ENCODE measurements at places on chromosomes 11 and 22. TPM values are rescaled to one million over a fixed set of nuclear protein-coding genes. Genes with fewer than 3 reads are reported as not detected.

The SUSD2 gene
- 0.20 TPM for total RNA-seq

DNA sequence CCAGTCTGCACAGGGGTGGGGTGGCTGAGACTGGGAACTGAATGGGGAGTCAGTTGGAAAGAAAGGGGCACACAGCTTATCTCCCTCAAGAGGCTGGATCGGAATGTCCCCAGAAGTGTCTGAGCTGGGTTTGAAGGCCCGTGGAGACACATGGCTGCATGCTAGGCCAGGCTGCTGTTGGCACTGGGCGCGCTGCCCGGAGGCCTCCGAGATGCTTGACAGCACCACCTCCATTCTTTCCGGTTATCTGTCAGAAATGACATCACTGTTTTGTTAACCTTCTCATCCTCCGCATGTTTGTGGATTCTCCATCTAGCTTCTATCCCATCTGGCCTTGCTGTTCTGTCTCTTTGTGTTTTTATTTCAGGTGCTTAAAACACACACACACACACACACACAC, 85.5 kb downstream of the APIP start:
- DNase-seq: no peak

The SCARF2 gene
- 22.3 TPM for total RNA-seq

GRCh38 chr11:122746611-122747244, 91.2 kb downstream of the UBASH3B start:
- DNase-seq: no peak

GRCh38 chr22:26949193-26949592, 291.8 kb downstream of the MIAT start:
- DNase-seq: peak; percentile 6

The FAM180B gene
- total RNA-seq: not detected

DNA sequence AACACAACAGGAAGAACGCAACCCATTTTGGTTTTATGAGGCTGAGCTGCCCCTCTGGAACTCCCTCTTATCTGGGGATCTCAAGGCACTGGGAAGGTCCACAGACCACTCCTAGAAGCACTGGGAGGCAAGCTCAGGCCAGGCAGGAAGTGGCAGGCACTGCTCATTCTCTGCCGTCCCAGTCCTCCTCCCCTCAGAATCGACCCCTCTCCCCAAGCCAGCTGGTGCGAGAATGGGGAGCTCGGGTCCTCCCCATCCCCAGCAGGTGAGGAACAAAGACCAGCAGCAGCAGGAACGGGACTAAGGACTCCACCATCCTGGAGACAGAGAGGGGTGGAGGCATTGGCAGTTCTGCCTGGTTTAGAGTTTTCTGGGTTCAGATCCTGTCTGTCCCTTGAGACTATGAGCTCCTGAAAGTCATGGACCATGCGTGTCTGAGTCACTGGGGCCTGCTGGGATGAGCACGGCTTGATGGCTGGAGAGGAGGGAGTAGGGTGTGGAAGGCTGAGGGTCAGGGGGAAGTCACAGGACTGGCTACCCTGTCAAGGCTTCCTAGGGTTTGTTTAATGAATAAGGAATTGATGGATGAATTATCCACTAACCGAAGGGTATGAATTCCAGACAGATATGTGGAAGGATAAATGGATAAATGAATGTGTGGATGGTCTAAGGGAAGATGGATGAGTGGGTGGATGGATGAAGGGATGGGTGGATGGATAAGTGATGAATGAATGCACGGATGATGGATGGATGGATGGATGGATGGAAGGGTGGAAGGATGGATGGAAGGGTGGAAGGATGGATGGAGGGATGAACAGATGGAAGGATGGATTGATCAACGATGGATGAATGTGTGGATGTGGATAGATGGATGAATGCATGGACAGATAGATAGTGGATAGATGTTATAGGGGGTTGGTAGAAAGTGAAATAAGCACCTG, 6.4 kb downstream of the MYEOV start:
- DNase-seq: peak; percentile 88

DNA sequence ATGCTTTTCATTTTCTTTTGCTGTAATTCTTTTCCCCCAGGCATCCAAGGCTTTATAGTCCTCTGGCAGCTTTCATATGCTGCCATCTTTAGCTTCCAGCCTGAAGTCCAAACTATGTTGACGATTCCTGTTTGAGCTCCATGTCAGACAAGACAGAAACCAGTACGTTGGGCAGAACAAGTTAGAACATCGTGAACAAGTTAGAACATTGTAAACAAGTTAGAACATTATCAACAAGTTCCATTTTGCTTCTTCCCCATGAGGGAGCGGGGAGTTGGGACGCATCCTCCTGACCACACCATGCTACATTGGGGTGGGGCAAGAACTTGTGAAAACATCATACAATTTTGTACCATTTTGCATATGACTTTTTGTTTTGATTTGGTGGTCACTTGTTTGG, 23.9 kb downstream of the GLB1L2 start:
- no peak for DNase-seq

DNA sequence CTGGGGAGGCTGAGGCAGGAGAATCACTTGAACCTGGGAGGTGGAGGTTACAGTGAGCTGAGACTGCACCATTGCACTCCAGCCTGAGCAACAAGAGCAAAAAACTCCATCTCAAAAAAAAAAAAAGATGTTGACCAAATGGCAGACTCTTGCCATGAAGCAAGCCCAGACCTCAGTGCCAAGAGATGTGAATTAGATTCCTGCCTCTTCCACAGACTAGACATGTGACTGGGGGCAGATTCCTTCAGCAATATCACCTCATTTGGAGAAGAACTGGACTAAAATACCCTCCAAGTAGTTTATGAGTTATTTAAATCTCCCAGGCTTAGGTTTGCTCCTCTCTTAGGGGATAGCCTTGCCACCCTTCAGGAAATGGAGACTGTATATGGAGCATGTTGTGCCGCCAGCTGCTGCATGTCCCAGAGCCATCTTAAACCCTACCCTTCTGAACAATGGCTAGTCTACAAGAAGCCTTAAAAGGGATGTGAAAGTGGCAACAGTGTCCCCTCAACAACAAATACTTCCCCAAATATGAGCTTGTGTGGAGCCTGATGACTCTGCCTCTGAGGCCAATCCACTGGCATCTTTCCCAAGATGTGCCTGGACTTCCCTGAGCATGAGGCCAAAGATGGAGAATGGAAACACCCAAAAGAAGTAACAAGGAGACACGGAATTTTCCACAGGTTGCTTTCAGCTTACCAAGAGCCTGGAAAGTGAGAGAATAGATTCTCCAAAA, 763 bp upstream of the MS4A7 start:
- no peak for DNase-seq

DNA sequence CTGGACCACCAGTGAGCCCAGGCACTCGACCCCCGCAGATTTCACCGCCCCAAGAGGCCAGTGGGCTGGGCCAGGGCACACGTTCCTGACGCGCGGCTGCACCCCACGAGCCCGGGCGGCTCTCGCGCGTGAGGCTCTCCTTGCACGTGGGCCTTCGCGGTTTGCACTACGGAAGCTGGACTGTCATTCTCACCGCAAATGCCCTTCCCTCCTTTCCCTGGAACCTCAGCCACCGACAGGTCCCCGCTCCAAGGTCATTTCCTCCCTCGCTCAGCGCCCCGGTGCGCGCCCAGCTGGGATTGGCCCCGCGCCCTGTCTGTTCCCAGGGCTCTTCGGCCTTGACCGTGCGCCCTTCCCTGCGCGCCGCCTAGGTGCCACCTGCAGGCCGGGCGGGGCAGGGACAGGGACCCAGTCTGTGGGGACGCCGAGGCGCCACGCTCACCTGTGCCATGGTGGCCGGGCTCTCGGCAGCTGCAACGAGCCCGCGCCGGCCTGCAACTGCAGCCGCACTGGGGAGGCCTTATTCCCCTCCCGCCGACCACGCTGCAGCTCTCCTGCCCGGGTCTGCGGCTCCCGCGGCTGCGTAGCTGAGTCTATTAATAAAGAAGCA, 2.1 kb upstream of the CPT1A start:
- no peak for DNase-seq

GRCh38 chr22:23054531-23055257, 15.6 kb upstream of the GNAZ start:
- DNase-seq: no peak

DNA sequence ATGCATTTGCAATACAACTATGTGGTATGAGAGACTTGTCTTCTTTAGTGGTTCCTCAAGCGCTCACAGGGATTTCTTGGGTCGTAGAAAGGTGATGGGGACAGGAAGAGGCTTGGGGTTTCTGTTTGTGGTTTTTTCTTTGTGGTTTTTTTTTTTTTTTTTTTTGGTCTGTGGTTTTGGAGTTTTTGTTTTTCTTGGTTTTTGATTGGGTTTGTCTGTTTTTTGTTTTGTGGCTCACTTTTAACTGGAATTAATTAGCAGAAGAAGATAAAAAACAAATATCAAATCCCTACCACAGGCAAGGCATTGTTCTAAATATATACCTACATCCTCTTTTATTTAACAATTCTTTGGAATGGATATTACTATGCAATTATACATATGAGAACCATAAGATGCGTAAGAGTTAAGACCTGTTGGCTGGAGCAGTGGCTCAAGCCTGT, 5.5 kb downstream of the TTC28 start:
- DNase-seq: no peak

- no peak for DNase-seq
Measured at GRCh38 chr11:34168642-34169420, 63.4 kb downstream of the NAT10 start.

The PKDREJ gene
- not detected for total RNA-seq

DNA sequence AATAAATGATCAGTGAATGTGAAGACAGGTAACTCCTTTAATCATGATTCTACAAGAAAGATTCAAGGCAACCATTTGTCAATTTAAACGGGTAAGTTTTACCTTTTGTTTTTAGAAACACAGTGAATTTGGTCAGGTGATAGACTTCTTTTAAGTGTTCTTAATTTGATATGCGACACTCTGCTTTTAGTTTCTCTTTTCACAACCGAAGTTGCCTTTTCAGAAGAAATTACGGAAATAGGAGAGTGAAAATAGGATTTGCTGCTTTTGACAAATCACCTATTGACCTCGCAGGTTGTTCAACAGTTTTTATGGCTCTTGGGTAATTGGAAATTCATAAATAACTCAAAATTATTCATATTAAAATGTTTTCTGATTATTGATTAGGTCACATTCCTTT, 142.1 kb downstream of the CNTN5 start:
- DNase-seq: no peak

DNA sequence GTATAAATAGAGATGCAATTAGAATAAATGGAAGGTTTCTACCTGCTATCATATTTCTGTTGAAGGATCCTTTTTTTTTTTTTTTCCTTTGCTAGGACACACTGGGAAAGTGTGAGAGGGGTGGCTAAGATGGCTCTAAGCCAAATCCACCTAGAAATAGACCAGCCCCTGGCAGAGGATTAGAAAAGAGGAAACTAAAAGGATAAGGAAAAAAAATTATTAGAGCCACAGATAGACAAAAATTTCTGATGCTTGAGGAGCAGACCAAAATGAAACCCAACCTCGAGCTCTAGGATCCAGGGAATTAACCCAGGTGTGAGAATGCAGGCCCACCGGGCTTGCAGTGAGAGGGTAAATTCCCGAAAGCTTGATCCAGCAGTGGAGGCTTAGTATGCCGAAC, 262.3 kb downstream of the CADM1 start:
- DNase-seq: no peak

DNA sequence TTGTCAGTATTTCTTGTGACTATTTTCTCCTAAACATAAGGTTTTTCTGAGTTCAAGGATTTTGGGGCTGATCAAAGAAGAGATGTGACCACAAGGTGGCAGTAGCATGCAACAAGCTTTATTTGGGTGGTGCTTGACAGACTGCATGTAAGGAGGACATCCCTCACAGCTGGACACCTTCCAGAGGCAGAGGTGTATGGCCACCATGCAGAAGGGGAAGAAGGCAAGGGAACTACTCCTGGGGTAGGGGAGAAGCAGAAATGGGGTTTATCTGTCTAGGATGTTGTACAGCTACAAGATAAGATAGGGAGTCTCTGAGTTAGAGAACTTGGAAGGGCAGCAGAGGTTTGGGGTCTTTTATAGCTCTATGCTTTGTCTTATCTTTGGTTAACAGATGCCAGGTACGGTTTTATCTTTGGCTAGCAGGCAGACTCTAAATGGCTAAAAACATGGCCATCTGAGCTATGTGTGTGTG, 5.1 kb upstream of the BIRC2 start:
- DNase-seq: peak; percentile 73

GRCh38 chr11:45145379-45146071, 914 bp upstream of the PRDM11 start:
- no peak for DNase-seq

The CHRDL2 gene
- not detected for total RNA-seq

DNA sequence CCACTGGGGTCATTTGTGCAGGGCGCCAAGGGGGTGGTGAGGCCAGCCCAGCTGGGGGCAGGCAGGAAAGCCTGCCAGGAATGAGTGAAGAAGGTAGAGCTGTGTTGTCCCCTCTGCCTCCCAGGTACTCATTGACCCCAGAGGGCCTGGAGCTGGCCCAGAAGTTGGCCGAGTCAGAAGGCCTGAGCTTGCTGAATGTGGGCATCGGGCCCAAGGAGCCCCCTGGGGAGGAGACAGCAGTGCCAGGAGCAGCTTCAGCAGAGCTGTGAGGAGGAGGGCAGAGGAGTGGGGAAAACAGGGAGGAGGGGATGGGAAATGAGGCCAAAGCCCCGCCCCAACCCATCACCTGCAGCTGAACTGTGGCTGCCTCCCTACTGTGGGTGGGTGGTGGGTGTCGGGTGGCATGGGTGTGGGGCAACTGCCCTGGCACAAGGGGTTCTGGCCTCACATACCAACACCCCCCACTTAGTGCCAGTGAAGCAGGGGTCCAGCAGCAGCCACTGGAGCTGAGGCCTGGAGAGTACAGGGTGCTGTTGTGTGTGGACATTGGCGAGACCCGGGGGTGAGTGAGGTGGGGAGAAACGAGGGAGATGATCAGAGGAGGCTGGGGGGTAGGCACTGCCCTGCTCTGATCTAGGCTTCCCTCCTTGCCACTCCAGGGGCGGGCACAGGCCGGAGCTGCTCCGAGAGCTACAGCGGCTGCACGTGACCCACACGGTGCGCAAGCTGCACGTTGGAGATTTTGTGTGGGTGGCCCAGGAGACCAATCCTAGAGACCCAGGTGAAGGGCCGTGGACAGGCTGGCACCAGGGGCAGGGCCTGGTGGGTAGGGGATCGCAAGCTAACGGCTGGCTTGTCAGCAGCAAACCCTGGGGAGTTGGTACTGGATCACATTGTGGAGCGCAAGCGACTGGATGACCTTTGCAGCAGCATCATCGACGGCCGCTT, 3.0 kb downstream of the MUS81 start:
- peak; percentile 49 for DNase-seq

GRCh38 chr11:72924568-72925190, 110.5 kb downstream of the ATG16L2 start:
- no peak for DNase-seq

GRCh38 chr11:78403781-78404180, 13.8 kb downstream of the GAB2 start:
- no peak for DNase-seq
